ENCODE measurements at places on chromosomes 1 and 21. TPM values are rescaled to one million over a fixed set of nuclear protein-coding genes. Genes with fewer than 3 reads are reported as not detected.
A peak's percentile ranks its signal among the peaks of the same experiment; 100 is the strongest.

GRCh38 chr1:207321790-207322645, 540 bp downstream of the CD55 start:
- DNase-seq: no peak
- peaks cover 3% of the 10 kb centered on the region for H3K4me1 ChIP-seq
- H3K27ac ChIP-seq: no peak overlapping the region

- no peaks in the 10 kb centered on the region for H3K36me3 ChIP-seq
- H3K27ac ChIP-seq: no peak overlapping the region
- H3K4me3 ChIP-seq: no peak overlapping the region
- H3K27me3 ChIP-seq: peaks cover 23% of the 10 kb centered on the region
- no peaks in the 10 kb centered on the region for H3K4me1 ChIP-seq
Measured at GRCh38 chr1:112325504-112325903, 70.5 kb upstream of the CTTNBP2NL start.

GRCh38 chr21:45726438-45726837, 82.9 kb downstream of the PCBP3 start:
- H3K4me3 ChIP-seq: no peak overlapping the region
- DNase-seq: peak; percentile 56
- peaks cover 7% of the 10 kb centered on the region for H3K4me1 ChIP-seq
- H3K27me3 ChIP-seq: no peaks in the 10 kb centered on the region
- peak overlapping the region; percentile 79 for H3K27ac ChIP-seq

GRCh38 chr1:163440090-163440489, 118.3 kb downstream of the NUF2 start:
- peak; percentile 66 for DNase-seq
- no peaks in the 10 kb centered on the region for H3K36me3 ChIP-seq
- no peaks in the 10 kb centered on the region for H3K4me1 ChIP-seq

Gene C1orf146
- not detected for polyA plus RNA-seq

Measured in SK-N-SH (cell line).